ENCODE measurements at places on chromosomes 1 and 21.

DNA sequence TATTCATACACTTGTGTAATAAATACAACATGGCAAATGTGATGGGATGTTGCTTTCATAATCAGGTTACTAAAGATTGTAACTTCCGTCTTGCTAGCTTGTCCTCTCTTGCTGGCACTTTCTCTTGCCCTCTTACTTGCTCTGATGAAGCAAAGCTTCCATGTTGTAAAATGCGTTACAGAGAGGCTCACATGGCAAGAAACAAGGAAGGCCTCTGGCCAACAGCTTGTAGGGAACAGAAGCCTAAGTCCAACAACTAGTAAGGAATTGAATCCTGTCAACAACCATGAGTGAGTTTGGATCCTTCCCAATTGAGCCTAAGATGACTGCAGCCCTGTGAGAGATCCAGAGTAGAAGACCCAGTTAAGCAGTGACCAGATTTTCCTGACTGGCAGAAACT lies 15.4 kb downstream of the TMED5 start:
- no peak for DNase-seq

- DNase-seq = peak; percentile 66
These were observed 10.7 kb downstream of the FOXO6 start for GRCh38 chr1:41371630-41372599.

DNA sequence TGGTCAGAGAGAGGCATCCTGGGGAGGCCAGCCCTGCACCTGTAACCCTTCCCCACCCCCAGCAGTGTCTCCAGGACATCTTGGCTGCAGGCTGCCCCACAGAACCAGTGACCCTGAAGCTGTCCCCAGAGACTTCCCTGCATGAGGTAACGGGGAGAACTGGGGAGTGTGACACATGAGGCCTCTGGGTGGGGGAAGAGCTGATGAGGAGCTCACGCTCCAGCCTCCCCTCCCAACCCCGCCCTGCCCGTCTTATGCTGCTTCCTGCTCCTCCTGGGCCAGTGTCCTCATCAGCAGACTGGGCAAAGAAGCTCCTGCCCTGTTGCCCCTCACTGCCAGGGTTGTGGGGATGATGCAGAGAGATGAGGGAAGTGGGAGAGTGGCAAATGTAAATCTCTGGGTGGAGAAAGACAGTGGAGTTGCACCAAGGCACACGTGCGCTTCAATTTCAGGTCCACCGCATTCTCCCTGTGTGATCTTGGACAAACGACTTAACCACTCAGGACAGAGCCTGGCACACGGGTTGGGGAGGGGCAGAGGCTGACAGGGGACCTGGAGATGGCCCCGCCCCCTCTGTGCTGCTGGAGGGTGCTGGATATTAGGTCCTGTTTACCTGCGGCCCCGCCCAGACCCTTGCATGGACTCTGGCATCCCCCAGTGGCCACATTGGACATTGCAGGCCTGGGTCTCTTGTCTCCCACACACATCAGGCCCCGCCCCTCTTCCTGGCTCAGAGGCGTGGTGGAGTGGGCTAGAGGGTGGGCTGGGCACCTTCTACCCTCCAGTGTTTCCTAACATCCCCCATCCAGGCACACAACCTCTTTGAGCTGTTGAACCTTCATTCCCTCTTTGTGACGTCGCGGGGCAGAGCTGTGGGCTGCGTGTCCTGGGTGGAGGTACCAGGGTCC lies 12.3 kb downstream of the CLCNKB start:
- DNase-seq = peak; percentile 79

DNA sequence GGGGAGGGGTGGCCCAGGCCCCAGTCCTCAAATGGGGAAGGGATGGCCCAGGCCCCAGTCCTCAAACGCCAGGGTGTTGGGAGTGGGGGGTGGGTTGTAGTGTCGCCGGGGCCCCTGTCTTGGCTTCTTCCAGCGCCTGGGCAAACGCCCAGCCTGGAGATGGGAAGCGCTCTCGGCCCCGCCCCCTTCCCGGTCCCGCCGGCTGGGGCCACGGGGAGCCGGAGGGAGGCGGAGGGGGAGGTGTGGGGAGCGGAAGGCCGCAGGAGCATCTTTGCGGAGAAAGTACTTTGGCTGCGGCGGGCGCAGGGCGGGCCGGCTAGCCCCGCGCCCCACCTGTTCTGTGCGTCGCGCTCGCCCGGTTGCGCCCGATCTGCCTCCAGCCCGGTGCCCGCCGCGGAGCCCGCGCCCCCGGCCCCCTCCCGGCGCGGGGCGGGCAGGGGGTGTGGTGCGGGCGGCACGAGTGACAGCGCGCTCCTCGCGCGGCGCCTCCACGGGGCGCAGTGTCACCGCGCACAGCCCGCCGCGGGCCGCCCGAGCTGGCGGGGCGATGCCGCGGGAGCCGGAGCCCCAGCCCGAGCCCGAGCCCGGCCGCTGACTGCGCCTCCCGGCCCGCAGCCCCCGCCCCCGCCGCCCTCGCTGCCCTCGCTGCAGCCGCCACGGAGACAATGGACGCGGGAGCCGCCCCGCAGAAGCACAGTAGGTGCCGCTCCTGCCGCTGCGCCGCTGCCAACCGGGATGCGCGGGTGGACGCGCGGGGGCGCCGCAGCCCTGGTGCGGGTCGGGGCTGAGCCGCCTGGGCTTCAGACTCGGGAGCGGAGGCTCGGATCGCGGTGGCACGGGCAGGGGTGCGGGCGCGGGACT lies 31.1 kb upstream of the PEX10 start:
- DNase-seq = no peak

- DNase-seq = no peak
These were observed 23.0 kb downstream of the XCL2 start for GRCh38 chr1:168520832-168521231.

DNA sequence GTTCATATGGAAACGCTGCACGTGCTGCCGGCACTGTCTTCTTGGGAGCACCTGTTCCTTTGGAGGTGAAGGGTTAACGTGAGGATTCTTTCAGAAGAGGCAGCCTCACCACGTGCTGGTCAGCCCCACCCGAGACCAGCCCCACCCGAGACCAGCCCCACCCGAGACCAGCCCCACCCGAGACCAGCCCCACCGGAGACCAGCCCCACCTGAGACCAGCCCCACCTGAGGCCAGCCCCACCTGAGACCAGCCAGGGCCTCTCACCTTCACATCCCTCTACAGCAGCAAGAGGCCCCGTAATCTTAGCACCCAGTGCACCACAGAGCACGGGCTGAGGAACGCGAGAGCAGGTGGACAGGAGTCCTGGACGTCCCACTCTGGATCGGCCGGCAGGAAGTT lies 18.0 kb downstream of the PRDM16 start:
- DNase-seq = no peak

DNA sequence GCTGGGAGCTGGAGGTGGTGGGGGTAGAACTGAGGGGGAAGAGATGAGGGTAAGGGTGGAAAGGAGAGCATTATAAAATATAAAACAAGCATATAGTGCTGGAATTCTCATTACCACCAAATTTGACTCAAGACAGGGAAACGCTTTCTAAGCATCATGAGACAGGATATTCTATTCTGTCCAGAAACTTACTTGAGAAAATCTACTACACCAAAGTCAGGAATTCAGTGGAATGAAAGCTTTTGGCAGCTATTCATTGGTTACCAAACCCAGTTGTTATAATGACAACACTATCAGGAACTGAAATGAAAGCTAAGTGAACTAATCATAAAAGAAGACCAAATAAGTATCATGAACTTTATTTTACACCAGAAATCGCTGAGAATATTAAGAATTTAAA lies 14.5 kb downstream of the AIDA start:
- DNase-seq = no peak

DNA sequence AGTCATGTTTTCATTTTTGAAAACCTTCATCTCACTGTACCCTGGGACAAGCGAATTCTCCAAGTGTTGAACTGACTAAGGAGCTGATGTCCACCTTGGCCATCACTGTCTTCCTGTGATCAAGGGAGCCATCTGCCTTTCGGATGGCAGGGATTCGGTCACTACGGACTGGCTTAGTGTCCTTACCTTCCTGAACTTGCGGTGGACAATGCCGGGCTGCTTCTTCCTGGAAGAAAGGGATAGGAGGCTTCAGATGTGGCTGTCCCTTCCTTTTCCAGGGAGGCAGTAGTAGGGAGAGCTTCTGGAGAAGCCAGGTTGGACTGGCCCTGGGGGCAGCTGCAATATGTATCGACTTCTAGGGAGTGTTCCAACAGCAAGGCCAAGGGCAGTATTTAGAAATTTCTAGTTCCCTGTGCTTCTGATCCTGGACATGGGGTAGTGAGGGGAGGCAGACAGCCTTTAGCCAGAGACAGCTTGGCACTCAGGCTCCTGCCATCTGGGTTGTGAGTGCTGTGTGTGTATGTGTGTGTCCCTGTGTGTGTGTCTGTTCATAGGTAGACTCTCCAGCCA lies 114.6 kb downstream of the IER5 start:
- no peak for DNase-seq

DNA sequence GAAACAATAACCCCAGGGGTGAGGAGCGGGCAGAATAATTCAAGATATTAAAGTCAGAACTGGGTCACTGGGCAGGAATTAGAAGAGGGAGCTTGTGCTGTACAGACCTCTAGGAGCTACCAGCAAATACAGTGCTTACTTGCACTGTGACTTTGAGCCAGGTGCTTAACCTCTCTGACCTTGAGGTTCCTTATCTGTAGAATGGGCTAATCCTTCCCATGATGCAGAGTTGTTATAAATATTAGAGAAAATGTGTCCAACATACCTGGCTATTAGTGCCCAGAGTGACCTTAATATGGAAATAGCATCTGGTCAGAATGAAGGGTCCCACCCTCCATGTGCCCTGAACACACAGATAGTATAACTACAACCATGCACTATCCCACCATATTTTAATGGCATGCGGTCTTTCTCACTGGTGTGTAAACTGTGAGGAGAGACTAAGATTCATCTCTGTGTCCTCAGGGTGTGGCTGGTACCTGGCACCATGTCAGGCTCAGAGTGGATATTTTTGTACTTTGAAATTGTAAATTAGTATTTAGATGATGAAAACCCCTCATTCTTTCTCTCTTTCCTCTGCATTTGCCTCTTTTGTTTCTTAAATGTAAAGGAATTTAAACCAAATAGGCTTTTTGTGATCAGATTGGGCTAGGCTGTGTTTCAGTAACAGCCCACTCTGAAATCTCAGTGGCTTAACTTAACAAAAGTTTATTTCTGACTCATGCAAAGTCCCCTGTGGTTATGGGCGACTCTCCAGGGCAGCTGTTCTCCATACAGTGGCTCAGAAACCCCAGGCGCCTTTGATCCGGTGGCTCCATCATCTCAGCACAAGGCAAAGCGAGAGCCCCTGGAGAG lies 60.0 kb upstream of the ROR1 start:
- no peak for DNase-seq

DNA sequence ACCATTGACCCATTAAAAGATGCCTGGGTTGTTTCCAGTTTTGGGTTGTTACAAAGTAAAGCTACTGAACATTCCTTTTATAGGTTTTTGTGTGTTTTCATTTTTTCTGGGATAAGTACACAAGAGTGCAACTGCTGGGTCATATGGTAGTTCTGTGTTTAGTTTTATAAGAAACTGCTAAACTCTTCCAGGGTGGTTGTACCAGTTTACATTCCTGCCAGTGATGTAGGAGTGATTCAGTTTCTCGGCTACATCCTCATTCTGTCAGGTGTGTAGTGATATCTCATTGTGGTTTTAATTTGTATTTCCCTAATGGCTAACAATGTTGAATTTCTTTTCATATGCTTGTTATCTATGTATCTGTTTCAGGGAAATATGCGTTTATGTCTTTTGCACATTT lies 58.5 kb upstream of the DNAJC6 start:
- DNase-seq = no peak

DNA sequence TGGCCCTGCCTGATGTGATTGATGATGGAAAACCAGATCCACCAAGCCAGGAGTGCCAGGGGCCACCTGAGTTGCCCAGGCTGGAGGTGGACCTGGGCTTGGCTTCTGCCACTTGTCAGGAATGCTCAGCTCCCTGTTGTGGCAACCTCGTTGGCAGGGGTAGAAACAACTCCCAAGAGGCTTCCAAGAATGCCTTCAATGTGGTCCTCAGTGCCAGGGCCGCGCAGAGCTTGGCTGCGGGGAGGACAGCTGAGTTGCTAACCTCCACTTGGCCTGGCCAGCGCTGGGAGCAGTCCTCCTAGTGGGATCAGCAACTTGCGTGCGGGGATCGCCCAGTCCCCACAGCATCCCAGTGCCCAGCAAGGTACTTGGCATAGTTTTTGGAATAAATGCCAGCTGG lies 9.0 kb downstream of the MYOM3 start:
- DNase-seq = peak; percentile 52

DNA sequence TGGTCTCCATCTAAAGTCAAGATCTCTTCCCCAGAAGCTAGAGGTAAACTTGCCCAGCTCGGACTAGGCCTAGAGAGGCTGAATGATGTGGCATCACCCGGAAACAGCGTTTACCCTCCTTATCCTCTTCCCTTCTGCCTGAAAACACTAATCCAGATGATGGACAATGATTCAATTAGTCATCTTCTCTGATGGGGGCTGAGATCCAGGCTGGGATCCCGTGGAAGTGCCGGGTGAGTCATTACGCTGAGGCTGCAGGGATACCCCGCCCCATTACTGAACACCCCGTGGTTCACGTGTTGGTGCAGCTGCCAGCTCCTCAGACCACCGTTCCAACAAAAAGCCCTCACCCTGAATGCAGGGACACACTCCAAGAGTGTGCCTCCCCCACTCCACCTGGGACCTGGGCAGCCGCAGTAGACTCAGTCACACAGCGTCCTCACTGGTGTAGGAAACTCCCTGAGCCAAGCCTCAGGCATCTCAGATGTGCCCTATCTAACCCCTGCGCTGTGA lies 2.0 kb downstream of the S100A6 start:
- DNase-seq = no peak

GRCh38 chr1:39230261-39231190 lies 26.0 kb downstream of the MACF1 start:
- DNase-seq = no peak

- DNase-seq = no peak
These were observed 290.5 kb downstream of the DSCAM start for GRCh38 chr21:40556442-40556968.

DNA sequence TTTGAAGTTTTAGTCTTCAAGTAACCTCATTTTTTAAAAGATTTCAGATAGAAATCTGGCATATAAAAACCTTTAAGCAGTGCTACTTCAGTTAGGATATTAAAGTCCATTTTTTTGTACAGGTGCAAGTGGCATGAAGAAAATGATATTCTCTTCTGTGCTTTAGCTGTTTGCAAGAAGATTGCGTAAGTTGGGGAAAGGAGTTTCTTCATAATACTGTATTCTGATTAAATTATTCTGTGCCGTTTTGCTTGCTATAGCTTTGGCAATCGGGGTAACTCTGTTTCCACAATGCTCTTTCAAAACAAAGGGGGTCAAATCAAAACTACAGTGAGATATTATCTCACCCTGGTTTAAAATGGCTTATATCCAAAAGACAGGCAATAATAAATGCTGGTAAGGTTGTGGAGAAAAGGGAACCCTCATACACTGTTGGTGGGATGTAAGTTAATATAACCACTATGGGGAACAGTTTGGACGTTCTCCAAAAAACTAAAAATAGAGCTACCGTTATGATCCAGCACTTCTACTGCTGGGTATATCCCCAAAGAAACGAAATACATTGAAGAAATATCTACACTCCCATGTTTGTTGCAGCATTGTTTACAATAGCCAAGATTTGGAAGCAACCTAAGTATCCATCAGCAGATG lies 27.1 kb downstream of the MAEL start:
- DNase-seq = no peak

GRCh38 chr1:48341221-48341620 lies 118.7 kb downstream of the SLC5A9 start:
- no peak for DNase-seq
